ENCODE measurements at places on chromosomes 13 and 19.
A peak's percentile ranks its signal among the peaks of the same experiment; 100 is the strongest.

- no peak for DNase-seq
Observed at GRCh38 chr13:34308725-34309124, 490.8 kb downstream of the RFC3 start.

DNA sequence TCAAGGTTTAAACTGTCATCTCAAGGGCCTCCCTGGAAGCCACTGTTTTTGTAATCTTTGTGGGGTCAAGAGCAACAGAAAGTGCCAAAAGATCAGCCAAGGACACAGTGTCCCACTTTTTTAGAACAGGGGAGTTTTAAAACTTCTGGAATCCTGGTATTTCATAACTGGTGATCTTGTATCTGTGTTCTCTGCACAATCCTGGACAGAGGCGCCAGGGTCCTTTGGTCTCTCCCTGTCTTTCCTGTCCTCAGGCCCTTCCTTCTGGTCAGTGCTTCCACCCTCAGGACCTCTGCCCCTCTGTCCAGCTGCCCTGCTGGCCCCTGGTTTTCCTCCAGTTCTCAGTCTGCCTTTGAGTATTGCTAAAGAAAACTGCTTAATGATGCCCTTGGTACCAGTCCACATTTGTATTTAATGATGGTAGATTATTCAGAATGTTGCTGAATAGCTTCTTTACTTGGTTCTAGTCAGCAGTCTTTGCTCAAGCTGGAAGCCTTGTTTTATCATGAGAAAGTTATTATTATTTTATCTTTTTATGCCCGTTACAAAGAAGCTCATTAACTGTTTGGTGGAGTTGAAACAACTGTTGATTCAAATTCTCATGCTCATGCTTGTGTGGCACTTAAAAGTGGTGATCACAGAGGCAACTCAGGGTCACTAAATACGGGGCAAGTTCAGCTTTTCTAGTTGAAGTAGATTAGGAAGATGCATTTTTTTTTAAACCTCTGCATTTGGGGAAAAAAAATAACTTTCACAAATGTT lies 47.5 kb downstream of the WASF3 start:
- DNase-seq, result no peak

DNA sequence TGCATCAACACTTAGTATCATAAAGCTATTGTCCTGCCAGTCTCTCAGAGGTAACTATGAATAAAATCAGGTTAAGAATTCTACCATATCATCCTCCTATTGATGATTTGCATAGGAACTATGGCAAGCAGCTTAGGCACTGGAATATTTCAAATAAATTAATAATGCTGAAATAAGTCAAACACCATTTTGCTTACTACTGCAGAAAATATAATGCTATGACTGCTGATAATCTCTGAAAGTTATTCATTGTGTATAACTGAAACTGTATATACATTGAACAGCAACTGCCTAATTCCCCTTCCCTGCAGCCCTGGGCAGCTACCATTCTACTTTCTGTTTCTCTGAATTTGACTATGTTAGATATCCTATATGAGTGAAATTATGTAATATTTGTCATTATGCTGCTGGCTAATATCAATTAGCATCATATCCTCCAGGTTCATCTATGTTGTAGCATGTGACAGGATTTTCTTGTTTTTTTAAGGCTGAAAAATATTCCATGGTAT lies 318.8 kb upstream of the SGCG start:
- DNase-seq, result no peak

GRCh38 chr19:16069813-16070365 lies 6.4 kb upstream of the TPM4 start:
- no peak for DNase-seq

DNA sequence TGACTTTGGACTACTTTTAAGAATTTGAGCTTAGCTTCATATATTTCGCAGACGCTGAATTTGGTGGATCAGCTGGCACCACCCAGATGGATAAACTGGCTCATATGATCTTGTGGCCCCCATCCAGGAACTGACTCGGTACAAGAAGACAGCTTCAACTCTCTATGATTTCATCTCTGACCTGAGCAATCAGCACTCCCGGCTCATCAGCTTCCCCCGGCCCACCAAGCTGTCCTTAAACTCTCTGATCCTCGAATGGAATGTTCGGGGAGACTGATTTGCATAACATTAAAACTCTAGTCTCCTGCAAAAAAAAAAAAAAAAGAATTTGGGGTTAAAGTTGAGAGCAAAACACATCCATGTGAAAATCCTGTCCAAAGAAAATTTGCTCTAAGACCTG lies 71.4 kb upstream of the IRS2 start:
- no peak for DNase-seq

DNA sequence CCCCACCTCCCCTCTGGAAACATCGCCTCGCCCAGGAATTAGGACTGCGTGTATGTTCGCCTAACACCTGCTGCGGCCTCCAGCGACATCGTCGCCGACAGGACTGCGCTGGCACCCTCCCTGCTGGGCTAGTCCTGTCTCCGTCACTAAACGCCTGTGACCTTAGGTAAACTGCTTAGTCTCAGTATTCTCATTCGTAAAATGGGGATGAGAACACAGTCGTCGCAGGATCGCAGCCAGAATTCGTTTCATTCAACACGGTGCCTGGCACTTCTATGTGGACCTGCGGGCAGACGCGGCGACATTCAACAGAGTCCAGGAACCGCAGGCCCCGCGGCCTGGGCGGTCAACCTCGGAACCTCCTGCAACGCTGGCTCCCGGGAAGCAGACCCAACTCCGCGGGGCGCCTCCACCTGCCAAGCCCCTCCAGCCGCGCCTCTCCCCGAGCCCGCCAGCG lies 485 bp downstream of the CRYL1 start:
- DNase-seq, result no peak

DNA sequence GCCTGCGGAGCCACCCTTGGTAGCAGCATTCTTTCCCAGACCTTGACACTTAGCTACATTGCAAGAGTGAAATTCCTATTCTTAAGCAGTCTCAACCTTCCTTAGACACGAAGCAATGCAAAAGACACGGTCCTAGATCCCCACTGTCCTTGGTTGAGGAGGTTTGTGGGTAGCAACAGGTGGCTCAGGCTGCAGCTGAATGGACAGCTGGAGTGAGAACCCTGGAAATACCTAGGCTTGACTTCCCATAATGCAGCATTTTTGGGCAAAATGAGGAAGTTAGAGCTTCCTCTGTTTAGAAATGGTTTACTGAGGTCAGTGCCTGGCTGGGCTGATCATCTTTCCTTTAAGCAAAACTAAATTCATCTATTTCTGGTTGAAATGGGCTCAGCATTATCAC lies 296.6 kb downstream of the RFC3 start:
- DNase-seq, result no peak

GRCh38 chr13:99230991-99231390 lies 27.2 kb downstream of the GPR18 start:
- DNase-seq, result no peak

- no peak for DNase-seq
Observed at GRCh38 chr13:43934273-43934672, 54.6 kb downstream of the LACC1 start.

DNA sequence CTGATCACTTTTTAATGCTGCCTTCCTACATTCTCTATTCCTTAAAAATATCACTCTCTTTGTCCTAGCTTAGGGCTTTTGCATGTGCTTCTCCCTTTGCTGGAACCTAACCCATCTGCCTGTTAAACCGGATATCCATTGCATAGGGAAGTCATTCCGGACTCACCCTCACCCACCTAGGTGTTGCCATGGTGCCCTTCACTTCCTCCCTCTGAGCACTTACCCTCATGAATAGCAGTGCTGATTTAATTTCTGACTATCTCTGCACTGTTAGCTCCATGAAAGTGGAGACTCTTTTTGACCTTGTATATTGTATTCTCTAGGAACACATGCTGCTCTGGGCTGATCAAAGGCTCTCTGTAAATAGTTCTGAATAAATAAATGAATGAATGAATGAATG lies 401.9 kb downstream of the PCDH20 start:
- DNase-seq, result no peak

GRCh38 chr13:27607125-27607524 lies 13.2 kb downstream of the LNX2 start:
- DNase-seq, result no peak

DNA sequence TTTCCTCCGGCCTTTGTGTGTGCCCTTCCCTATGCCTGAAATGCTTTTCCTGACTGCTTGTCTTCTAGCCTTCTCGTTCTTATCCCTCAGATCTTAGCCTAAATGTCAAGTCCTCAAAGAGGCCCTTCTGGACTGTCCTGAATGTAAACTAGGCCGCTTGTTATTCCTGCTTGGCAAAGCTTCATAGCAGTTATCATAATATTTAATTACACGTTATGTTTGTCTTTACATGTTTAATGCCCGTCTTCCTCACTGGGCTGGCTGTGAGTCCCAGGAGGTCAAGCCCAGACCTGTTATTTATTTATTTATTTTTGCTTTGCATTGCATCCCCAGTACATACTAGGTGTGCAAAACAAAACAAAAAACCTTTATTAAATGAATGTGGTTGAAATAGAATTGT lies 62.7 kb downstream of the SIPA1L3 start:
- DNase-seq, result no peak

- DNase-seq, result no peak
Observed at GRCh38 chr13:75071796-75072195, 410.2 kb downstream of the TBC1D4 start.

- DNase-seq, result no peak
Observed at GRCh38 chr19:13959962-13960862, 7.9 kb downstream of the DCAF15 start.

DNA sequence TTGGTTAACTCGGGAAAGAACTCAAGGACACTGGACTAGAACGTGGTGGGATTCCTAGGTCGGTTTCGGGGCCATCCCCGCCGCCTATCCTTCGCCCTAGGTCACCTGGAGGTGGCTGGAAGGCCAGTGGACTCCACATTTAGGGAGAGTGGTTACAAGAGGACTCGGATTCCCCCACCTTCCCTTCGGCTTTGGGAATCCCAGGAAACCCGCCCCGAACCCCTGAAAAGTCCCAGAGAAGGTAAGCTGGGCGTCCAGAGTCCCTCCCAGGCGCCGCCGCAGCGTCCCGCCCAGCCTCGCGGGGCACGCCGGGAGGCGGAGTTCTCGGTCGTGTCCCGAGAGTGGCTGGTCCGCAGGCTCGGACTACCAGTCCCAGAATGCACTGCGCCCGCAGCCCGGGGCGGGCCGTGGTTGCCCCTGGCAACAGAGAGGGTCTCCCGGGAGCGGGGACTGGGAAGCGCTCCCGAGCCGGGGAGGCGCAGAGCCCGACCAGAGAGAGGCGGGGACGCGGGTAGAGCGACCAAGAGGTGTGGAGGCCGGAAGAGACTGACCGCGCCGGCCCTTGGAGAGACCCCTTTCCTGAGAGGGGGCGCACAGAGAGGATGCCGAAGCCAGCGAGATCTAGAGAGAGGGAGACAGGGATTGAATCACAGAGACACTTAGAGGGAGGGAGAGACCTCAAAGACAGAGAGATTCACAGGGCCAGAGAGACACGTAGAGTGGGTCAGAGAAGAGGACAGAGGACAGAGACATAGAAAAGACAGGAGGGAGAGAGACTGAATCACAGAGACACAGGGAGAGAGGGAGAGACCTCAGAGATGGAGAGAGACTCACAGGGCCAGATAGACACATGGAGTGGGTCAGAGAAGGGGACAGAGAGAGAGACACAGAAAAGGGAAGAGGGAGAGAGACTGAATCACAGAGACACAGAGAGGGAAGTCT lies 2.6 kb upstream of the PRKCG start:
- DNase-seq, result no peak

GRCh38 chr13:85806553-85807175 lies 7.4 kb upstream of the SLITRK6 start:
- no peak for DNase-seq

DNA sequence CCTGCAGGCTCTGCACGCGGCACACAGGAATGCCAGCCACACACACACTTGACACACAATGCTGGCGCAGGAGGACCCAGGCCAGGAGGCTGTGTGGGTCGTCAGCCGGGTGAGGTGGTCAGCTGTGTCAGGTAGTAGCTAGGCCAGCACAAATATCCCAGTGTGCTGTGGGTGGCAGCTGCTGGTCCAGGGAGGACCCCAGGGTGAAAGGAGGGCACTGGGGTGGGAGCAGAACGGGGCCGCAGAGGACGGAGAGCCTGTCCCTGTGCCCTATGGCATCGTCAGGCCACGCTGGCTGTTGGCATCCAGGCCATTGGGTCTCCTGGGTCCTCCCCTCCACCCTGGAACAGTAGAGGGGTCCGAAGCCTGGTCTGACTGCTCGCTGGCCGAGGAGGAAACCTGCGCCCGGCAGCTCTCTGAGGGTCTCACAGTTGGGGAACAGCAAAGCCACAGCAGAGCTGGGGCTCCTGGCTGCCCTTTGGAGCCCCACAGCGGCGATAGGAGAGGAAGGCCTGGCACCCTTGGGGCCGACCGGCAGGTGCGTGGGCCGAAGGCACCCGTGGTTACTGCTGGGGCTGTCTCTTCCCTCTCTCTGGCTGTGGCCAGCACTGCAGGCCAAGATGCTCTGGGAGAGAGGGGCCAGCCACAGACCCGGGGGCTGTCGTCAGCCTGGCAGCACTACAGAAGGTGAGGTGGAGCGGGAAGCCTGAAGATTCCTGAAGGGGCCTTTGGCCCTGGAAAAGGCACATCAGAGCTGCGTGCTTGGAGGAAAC lies 27.3 kb downstream of the C13orf46 start:
- no peak for DNase-seq

- DNase-seq, result no peak
Observed at GRCh38 chr13:48770372-48770771, 116.6 kb downstream of the CYSLTR2 start.

GRCh38 chr13:43880926-43881325 lies 1.2 kb downstream of the LACC1 start:
- DNase-seq, result no peak

GRCh38 chr13:33123066-33123859 lies 107.0 kb downstream of the KL start:
- peak; percentile 46 for DNase-seq

GRCh38 chr13:87123987-87124784 lies 547.0 kb upstream of the SLITRK5 start:
- DNase-seq, result peak; percentile 96

GRCh38 chr19:37348060-37348459 lies 22.8 kb upstream of the ZNF527 start:
- DNase-seq, result no peak

GRCh38 chr13:19567820-19568534 lies 6.6 kb upstream of the TPTE2 start:
- DNase-seq, result no peak

DNA sequence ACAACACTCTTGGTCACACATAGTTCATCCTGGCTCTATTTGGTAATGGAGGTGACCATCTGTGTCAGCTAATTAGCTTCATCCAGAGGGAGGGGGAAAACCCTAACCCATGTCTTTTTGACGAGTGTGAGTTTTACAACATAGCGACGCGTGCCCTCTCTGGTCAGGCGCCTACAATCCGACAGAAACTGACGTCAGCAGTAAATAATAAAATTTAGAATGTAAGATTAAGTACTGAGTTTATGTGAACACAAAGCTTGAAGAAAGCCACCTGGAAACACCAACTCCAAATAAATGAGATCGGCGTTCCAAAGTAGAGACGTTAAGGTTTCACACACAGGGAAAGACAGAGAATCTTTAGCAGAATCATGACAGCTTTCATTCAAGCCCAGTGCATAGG lies 1.8 kb upstream of the ZNF83 start:
- DNase-seq, result no peak

- no peak for DNase-seq
Observed at GRCh38 chr19:17160908-17161307, 54.2 kb upstream of the USE1 start.

Measured in SIG-M5 (cell line).